ENCODE measurements at places on chromosomes 2 and 18. TPM values are rescaled to one million over a fixed set of nuclear protein-coding genes. Genes with fewer than 3 reads are reported as not detected.

The NR4A2 gene
- total RNA-seq, result 29.7 TPM

GRCh38 chr2:20157193-20157891 lies 67.6 kb downstream of the SDC1 start:
- DNase-seq, result no peak

GRCh38 chr18:9683418-9684396 lies 24.4 kb upstream of the RAB31 start:
- DNase-seq, result no peak

DNA sequence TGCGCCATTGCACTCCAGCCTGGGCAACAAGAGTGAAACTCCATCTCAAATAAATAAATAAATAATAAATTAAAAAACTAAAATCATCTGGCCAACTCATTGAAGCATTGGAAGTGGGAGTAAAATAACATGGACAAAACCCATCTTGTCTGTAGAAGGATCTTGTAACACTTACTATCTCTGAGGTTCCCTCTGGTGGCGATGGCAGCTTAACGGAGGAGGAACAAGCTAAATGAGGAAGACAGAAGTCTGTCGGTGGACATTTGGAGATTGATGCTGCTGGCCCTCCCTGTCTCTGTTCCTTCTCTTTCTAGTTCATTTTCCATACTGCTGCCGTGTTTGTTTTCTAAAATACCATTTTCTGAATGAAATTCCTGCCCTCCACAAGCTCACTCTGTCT lies 43.4 kb downstream of the ZCCHC2 start:
- no peak for DNase-seq

DNA sequence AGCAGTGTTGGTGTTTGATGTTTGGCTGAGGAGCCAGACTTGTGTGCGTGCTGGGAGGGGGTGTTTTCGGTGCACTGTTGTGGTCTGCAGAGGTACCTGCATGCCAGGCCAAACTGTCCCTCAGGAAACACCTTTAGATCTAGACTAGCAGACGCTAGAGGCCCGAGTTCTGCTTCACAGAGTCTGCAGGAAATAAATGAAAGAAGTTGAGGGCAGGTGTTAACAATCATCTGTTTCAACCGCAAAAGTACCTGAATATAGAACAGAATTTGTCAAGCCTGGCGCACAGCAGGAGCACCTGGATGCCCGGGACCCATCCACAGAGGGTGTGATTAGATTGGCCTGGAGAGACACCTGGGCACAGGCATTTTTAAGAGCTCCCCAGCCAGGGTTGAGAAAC lies 40.5 kb upstream of the REL start:
- no peak for DNase-seq

GRCh38 chr2:71675296-71675695 lies 221.9 kb downstream of the DYSF start:
- DNase-seq, result no peak

DNA sequence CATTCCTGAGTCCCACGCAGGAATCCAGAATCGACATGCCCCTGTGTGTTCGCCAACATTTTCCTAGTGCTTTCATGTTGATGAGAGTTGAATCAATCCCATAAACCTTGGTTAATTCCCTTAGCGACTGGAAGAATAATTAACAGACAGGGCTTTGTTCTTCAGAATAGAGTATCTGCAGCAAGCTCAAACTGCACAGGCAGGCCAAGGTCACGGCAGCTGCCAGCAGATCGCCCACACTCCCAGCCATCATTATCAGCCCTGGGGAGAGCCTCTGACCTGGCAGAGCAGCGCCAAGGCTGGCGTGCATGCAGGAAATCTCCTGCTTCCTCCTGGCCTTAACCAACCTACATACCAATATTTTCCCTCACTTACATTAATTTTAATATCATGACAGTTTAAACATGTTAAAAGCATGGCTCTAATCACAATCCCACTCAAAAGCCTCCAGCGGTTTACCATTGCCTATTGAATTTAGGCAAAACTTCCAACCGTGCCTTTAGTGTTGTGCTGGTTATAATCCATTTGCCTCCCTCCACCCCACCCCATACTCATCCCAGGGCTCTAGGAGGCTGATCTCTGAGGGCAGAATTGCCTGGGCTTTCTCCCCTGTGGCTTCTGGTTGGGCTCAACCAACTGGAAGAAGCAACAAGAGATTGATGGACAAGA lies 46.8 kb upstream of the NCK2 start:
- no peak for DNase-seq

DNA sequence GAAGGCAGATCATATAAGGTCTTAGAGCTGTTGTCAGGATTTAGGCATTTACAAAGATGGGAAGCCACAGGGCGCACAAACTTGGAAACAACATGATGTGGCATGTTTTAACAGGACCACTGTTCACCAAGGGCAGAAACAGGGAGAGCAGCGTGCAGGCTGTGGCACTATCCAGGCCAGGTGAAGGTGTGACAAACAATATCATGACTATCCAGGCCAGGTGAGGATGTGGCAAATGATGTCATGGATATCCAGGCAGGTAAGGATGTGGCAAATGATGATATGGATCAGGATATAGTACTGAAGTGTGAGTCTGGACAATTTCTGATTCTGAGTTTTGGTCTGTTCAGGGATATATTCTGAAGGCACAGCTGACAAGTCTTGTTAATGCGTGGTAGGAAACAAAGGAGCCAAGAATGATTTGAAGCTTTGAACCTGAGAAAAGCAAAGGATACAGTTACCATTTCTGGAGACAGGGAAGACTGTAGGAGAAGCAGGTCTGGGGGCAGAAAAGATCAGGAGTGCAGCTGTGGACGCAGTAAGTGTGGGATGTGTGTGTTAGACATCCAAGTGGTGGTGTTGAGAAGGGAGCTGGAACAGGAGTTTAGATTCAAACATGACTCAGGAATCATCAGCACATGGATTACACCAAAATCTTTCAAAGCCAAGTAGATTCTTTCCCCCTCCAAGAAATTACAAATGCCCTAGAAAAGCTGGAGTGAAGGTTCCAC lies 205.9 kb downstream of the TMEM163 start:
- no peak for DNase-seq

The POTEJ gene
- total RNA-seq, result not detected

GRCh38 chr2:128536925-128537620 lies 218.4 kb upstream of the HS6ST1 start:
- DNase-seq, result no peak

DNA sequence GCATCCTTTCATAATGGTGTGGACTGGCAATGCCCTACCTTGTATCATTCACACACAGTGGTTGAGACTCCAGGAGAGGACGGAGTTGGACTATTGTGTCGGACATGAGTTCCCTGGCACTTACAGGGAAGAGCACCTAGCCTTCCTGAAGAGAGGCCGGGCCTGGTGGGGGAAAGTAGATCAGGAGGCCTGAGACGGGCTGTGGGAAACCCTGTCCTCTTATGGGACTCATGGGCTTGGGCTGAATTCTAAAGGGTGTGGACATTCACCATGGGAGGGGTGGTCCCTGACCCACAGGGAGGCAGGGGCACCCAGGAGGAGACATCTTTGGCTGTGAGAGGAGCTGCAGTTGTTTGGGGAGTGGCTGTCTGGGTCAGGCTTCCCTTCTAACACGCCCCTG lies 286.5 kb downstream of the PHLPP1 start:
- no peak for DNase-seq

DNA sequence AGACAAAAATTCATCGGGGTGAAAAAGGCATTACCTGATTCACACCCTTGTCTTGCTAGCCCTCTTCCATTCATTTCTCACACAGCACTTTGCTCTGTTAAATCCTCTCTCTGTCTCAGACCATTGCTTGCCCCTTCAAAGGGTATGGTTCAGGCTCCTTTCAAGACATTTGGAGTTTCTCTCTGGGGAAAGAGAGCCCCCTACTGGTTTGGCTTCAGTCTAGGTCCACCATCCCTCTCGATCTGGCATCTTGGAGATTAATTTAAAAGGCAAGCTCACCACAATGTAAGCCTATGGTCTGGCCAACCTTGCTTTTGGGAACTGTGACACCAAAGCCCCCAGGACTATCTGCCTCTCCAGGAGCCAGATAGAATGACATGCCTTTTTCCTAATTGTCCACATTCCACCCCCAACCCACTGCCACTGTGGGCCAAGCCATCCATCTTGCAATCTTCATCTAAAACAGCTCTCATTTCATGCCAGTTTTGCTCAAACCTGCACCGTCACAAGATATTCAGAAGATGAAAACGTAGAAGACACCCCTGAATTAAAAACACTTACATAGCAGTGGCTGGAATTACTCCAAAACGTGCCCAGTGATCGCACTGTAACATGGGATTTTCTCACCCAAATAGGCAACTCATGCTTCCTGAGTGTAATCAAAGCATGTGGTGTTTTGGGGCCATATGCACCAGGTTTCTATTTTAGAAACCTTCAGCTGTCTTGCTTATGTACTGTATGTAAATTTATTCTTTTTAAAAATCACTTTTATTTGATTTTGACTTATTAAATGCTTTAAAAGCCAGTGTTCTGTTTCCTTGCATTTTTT lies 93.9 kb downstream of the FARSB start:
- no peak for DNase-seq

DNA sequence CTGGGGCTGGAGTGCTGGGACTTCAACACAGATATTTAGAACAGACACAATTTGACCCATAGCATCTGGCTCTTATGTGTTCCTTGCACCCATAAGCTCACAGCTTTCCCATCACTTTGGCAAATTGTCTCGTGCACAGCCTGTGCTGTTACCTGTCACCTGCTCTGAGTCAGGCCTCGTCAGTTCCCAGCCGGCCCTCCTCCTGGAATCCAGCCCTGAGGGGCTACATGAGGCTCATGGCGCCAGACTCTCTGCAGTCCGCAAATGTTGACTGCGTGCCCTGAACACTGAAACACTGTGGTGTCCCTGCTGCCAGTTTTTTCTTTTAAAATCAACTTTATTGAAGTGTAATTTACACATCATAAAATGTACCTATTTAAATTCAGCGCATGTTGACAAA lies 65.4 kb upstream of the BZW1 start:
- no peak for DNase-seq

GRCh38 chr2:145740302-145740701 lies 1220.4 kb upstream of the ZEB2 start:
- no peak for DNase-seq

DNA sequence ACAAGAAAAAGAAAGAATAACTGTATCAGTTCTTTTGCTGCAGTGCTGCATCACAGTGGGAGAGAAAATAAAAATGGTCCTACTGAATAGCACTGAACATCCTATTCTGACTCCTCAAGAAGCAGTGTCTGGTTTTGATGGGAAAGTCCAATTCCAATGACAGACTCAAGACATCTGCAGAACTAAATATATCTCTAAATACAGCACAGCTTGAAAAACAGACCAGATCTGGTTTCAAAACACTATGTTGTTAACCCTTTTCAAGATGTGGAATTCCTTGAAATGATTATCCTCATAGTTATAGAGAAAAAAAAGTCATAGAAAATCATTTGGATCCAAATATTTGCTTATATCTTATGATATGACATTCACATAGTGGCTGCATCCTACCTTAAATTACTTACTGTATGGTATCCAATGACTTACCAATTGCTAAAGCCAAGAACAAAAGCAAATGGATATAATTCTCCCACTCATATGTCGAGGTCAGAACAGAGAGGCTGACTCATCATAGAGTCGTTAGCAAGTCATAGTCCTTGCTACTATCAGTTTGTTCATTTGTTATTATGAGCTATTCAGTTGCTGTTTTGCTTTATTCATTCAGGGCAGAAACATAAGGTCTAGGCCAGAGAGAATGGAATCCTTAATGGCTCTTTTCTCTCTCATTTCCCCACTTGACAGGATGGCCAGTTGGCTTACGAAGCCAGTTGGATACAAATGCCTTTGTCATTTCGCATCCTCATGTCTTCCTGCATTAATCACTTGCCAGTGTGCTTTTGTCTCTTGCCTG lies 62.5 kb upstream of the ACVR2A start:
- no peak for DNase-seq

- DNase-seq, result no peak
Observed at GRCh38 chr2:146108993-146109392, 1589.1 kb upstream of the ZEB2 start.
